A172 (cell line): ENCODE measurements at places on chromosomes 2 and 18. TPM values are rescaled to one million over a fixed set of nuclear protein-coding genes. Genes with fewer than 3 reads are reported as not detected.

GRCh38 chr2:215404348-215405012, 31.4 kb downstream of the FN1 start:
- no peak for DNase-seq

GRCh38 chr2:234071664-234072063, 21.2 kb downstream of the SPP2 start:
- DNase-seq, result no peak

DNA sequence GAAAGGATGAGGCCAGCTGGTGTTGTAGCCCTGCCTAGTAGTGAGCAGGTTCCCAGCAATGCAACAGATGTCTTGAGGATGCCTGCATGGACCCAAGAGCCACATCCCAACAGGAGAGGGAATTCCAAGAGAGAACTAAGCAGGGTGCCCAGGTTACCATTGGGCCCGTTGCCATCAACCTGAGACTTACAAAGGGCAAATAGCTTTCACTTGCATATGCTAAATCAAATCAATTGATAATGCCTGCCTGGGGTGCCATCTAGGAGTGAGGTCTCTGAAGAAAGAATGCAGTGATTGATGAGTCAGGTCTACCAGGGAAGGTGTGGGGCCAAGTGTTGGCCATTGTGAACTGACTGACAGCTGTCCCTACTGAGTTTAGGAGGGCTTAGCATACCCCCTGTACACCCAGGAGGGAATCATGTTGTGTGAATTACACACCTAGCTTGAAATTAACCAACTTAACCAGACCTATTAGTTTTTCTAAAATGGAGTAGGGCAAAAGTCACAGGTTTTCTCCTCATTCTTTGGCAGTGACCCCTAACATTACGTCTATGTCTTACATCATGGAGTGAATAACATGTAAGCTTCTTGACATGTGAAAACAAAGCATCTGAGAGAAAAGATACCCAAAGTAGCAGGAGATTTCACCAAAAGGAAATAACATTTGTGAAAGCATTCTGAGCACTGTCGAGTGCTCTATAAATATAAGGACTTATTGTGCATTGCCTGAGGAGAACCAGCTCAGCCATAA, 32.3 kb downstream of the FHOD3 start:
- DNase-seq, result no peak

Gene RFX8
- not detected in 2 replicates for total RNA-seq

Gene ASPRV1
- 0.10 TPM in 1 of 2 replicates, not detected in the other for total RNA-seq

Gene PTPRN
- 19.3 and 31.5 TPM in 2 replicates for total RNA-seq
